ENCODE measurements at places on chromosomes 5 and 9.

DNA sequence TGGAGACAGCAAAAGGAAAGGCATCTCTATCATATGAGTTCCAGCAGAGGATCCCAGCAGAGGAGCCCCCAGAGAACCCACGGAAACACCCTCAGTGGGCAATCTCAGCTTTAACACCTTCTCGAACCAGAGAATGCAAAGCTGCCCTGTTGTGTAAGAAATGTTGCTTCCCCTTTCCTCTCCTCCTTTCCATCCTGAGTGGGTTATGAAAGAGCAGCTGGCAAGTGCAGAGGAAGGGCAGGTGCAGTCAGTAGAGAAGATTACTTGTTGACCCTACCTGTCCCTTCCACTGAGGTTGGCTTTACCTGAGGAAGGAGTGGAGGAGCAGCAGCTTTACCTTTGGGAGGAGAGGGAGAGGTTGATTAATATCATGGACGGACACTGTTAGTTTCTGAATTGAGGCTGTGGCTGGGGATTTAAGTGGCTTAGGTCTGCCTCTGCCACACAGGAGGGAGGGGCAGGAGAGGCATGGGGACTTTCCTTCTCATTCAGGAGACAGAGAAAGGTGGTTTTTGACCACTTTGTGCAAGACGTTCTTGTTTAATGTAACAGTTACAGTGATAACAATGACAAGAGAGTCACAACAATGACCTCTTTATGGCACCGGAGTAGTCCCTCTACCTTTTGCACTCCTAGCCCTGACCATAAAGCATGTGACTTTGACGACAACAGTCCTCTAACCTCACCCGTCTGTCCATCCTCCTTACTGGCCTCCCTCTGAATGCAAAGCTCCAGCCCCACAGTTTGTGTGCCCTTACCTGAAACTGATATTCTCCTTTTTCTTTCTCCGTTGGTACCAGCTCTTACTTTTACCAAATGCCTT lies 254.8 kb downstream of the NSG2 start:
- DNase-seq: no peak

DNA sequence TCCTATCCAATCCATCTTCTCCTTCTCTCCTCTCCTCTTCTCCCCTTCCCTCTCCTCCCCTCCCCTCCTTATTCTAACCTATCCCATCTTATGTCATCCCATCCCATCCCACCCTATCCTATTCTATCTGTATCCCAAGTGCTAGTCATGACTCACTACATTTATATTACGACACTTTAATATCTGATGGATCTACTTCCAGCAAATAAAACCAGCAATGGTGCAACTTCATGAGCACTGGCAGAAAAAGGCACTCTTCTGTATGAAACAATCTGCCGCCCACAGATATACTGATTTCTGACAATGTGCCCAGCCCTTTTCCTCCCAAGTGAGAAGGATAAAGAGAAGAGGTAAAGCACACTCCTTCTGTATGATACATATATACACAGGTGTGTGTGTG lies 86.6 kb upstream of the ANKH start:
- DNase-seq: peak; percentile 35

DNA sequence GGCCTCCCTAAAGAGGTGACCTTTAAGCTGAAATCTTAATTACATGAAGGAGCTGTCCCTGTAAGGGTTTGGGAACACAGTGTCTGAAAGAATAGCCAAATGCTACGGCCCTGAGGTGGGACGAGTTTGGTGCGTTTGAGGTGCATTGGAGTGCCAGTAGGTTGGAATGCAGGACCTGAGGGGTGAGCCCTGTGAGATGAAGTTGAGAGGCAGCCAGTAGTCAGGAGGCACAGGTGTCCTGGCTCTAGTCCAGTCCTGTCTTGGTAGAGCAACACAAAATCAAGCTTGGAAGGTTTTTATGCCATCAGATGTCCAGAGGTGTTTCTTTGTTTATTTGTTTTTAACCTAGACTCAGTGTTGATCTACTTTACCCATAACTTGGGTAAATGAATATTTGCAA lies 108.5 kb downstream of the ARHGAP26 start:
- DNase-seq: no peak

DNA sequence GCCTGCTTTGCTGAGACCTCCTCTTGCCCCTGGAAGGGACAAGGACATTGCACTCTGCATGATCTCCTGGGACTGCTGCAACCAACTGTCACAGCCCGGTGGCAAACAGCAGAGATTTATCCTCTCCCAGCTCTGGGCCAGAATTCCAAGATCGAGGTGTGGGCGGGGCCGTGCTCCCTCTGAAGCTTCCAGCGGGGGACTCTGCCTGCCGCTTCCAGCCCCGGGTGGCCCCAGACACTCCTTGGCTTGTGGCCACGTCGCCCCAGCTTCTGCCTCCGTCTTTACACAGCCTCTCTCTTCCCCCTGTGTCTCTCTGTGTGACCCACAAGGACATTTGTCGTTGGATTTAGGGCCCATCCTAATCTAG lies 67.1 kb downstream of the COL5A1 start:
- no peak for DNase-seq

- no peak for DNase-seq
Measured at GRCh38 chr9:75873712-75874111, 16.8 kb upstream of the PCSK5 start.

DNA sequence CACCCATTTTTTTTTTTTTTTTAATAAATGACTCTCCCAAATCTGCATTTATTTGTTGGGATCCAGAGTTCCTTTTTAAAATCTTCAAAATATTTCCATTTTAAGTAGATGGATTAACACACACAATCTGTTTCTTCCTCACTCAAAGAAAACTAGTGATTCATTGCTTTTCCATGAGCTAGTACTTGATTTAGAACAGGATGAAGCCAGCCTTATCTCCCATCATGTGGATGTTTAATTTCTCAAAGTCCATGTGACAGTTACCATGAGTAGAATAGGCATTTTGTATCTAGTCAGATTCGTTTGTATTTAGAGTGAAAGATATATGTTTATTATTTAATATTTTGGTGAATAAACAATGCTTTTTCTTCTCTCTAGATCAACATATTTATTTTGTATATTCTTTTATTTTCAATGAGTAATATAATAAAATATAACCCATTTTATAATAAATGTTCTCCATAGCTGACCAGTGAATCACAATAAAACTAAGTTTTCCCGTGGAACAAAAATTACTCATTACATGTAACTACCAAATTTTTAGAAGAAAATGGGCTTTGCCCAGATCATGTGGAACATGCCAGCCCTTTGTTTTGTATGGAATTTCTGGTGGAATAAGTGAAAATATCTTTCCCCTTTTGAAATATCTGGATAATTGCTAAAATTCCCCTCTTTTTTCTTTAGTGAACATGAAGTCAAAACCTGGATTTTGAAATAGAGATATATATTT lies 54.9 kb upstream of the RPS23 start:
- no peak for DNase-seq

DNA sequence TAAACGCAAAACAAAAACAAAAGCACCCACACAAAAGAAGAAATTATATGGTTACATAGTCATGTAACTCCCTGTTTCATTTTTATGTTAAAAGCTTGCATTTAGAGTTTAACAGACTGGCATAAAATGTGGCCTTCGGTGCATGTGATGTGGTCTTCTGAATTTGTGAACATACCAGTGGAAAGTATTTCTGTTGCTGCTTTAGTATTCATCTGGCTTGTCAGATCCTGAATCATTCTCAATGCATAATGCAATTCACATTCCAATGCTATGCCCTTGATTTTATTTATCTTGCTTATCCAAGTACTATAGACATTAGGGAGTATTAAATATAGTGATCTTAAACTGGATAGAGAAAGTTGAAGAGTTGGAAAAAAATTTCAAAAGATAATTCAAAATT lies 740.2 kb upstream of the ZNF608 start:
- DNase-seq: no peak

All from prostate gland (tissue), 2 donors.